ENCODE measurements at places on chromosomes 6 and 20.

DNA sequence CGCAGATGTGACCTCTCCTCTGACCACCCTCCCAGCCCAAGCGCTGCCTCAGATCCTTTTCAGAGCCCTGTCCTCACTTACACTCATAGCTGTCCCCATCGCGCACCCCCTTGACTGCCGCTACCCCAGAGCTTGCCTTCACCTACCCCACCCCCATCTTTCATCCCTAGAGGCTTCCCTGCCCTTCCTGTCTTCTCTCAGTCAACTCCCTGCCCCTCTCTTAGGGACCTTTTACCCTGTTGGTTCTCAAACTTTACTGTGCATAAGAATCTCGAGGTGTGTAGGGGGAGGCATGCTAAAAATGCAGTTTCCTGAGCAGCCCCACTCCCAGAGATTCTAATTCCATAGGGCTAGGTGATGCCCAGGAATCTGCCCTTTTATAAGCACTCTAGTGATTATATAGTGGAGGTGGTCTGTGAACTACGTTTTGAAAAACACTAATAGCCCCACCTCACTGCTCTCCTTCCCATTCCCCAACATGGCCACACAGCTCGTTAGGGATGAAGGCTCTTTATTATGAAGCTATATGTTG, 725 bp downstream of the TM9SF4 start:
- no peak for DNase-seq

GRCh38 chr6:118663993-118664985, 12.9 kb upstream of the CEP85L start:
- DNase-seq, result no peak

- DNase-seq, result no peak
Measured at GRCh38 chr20:47927944-47928343, 142.7 kb upstream of the SULF2 start.

DNA sequence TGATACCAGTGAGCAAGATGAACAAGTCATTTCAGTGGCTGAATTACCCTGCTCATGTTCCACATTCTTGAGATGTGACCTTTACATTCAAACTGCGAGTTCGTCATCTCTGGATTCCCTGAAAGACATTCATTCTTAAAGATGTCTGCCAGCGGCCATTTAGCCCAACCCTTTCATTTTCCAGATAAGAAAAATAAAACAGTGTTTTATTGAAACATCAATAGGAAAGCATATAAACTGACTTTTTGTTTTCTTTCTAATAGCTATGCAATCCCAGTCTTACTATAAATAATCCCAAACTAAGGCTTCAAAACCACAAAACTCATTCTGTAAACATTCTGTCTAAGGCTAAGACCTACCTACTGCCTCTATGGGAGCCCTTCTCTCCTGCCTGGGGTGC, 134.0 kb downstream of the SAMD5 start:
- no peak for DNase-seq

- DNase-seq, result no peak
Measured at GRCh38 chr6:153001767-153002612, 519 bp downstream of the MTRF1L start.

- no peak for DNase-seq
Measured at GRCh38 chr6:119527231-119527578, 177.6 kb upstream of the MAN1A1 start.

- DNase-seq, result no peak
Measured at GRCh38 chr6:2264932-2265331, 19.5 kb upstream of the GMDS start.

DNA sequence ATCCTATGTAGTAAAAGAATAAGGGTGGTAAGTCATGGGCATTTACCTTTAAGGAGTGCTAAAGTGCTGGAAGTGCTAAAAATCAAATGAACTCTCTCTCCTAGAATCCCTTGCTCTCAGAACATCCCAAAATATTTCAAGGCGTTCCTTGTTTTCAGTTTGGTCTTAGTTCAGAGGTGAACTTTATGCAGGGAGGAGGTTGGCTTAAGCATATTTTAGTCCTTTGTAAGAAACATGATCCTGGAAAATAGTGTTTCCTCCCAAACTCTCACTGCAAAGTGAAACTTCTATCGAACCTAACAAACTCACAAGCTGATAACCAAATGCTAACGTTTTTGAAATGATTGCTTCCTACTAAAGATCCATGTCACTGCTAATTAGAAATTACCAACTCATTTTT, 231.4 kb downstream of the FOXC1 start:
- DNase-seq, result no peak

GRCh38 chr6:155327326-155328073, 13.2 kb upstream of the TFB1M start:
- peak; percentile 73 for DNase-seq

Data from stimulated activated naive CD8-positive, alpha-beta T cell treated with anti-CD3 and anti-CD28 coated beads, Interleukin-15, Interleukin-2, amounts not matched to agents 100 U/mL and 50 U/mL, for 24 hours (primary cell).